Activated CD8-positive, alpha-beta T cell treated with anti-CD3 and anti-CD28 coated beads for 36 hours (primary cell): ENCODE measurements at places on chromosomes 6 and 20. TPM values are rescaled to one million over a fixed set of nuclear protein-coding genes. Genes with fewer than 3 reads are reported as not detected.
A peak's percentile ranks its signal among the peaks of the same experiment; 100 is the strongest.

DNA sequence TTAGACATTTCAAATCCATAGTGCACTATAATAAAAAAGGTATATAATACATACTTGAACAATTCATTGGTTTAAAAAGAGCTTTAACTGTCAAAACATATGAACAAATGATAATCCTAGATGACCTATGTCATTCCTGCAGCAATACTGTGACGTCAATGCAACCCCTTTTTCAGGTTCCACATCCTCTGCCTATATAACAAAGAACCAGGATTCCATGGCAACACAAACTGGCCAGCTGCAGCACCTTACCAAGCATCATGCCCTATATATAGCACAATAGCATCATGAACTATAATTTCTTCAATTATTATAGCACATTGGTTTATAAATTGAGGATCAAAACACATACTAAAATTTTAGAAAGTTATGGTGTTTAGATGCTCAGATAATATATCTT is 578 bp upstream of the PTCHD4 start:
- H3K36me3 ChIP-seq: no peaks in the 10 kb centered on the region
- no peak overlapping the region for H3K4me3 ChIP-seq
- H3K4me1 ChIP-seq: no peaks in the 10 kb centered on the region
- no peak for DNase-seq

Gene DYNLT2
- total RNA-seq: 2.2 TPM

Gene FOXC1
- not detected for total RNA-seq

GRCh38 chr6:35454391-35455110 is 2.4 kb downstream of the FANCE start:
- no peak overlapping the region for H3K27ac ChIP-seq
- H3K36me3 ChIP-seq: peaks cover 30% of the 10 kb centered on the region
- no peak for DNase-seq
- peak overlapping the region; percentile 74 for H3K4me3 ChIP-seq
- H3K4me1 ChIP-seq: peaks cover 34% of the 10 kb centered on the region

DNA sequence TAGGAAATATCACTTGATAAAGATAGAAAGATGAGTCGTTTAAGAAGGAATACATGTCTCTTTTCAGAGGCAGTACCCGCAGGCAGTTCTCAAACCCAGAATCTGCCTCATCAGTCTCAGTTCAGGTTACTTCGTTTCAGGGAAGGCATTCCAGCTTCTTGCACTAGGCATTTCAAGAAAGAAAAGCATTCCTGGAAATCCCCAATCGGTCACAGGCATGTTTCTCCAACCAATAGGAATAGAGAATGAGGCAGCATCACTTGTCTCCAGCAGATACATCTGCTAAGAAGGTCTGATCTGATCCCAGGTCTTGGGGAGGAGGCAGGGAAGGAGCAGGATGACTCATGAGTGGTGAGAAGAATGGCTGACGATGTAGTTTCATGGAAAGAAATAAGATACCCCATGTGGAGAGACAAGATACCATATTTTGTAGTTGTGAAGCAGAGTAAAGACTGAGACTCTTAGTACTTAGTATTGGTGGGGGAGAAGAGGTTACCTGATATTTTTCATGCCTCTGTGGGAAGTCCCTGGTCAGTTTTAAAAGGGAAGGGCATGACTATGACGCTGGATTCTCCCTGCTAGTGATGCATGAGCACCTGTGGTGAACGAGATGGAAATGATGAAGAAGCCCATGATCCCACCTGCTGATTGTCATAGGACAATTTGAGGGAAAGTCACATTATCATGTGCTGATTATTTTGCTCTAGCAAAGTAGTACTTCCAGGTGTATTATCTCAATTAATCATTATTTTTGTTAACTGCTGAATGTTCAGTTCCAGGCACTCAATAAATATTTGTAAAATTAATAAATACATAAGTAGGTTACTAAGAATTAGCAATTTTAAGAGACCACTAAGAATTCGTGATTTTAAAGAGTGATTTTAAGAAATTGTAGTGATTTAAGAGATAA is 20.3 kb upstream of the HLA-DRB1 start:
- no peaks in the 10 kb centered on the region for H3K36me3 ChIP-seq
- H3K27me3 ChIP-seq: peaks cover 3% of the 10 kb centered on the region
- peak; percentile 66 for DNase-seq
- peaks cover 12% of the 10 kb centered on the region for H3K4me1 ChIP-seq

DNA sequence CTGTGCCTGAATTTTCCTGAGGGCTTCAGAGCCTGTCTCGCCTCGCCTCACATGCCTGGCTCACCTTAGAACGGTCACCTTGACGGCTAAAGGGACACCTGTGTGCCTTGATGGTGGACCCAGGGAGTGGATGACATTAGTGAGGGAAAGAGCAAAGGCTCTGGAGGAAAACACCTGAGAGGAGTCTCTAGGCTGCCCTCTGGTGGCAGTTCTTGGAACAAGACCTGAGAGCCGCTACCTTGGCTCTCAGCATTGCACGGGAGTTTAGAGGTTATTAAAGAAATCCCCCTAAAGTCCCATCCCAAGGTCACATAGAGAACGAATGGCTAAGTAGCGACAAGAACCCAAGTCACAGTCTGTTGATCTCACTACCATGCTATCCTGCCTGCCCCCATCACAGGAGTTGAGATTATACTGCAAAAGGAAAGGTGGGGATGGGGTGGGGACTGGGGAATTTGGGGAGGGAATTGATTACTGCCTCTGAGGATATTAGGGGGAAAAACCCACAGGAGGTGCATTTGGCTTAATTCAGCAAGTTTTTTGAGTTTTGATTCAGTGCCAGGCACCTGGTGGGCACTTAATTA is 7.9 kb upstream of the CDSN start:
- peaks cover 2% of the 10 kb centered on the region for H3K27me3 ChIP-seq
- peaks cover 2% of the 10 kb centered on the region for H3K4me1 ChIP-seq
- DNase-seq: peak; percentile 88
- H3K27ac ChIP-seq: no peak overlapping the region
- no peaks in the 10 kb centered on the region for H3K36me3 ChIP-seq

Gene TP53TG5
- not detected for total RNA-seq

DNA sequence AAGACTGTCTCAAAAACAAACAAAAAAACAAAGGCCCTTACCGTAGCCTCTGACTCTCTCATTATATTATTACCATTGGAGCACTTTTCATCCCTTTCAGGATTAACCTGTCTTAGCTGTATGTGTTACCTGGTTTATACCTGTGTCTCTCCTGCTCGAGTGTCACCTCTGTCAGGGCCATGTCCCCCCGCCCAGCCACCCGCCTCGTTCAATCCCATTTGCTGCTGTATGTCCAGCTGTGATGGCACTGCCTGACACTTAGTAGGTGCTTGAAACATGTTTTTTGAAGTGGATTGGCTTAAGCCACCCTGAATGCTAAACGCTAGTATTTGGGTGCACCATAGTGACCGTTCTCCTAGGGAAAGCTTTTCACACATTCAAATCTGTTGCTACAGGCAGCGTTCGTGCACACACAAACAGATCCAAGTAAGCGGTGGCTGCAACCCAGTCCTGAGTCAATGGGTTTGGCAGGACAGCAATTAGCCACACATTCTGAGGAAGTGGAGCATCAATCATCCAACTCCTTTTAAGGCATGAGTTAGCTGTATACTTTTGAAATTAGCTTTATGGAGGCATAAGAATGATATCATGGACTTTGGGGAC is 98.9 kb upstream of the ZNF217 start:
- H3K36me3 ChIP-seq: no peaks in the 10 kb centered on the region
- H3K27me3 ChIP-seq: no peaks in the 10 kb centered on the region
- peak overlapping the region; percentile 64 for H3K27ac ChIP-seq
- no peak for DNase-seq

Gene DCBLD1
- total RNA-seq: 2.2 TPM

Gene SH3BGRL2
- 0.54 TPM for total RNA-seq

- no peaks in the 10 kb centered on the region for H3K27me3 ChIP-seq
- no peaks in the 10 kb centered on the region for H3K36me3 ChIP-seq
- H3K4me3 ChIP-seq: no peak overlapping the region
- H3K27ac ChIP-seq: no peak overlapping the region
These were observed 45.3 kb downstream of the NINL start for GRCh38 chr20:25539742-25540672.

DNA sequence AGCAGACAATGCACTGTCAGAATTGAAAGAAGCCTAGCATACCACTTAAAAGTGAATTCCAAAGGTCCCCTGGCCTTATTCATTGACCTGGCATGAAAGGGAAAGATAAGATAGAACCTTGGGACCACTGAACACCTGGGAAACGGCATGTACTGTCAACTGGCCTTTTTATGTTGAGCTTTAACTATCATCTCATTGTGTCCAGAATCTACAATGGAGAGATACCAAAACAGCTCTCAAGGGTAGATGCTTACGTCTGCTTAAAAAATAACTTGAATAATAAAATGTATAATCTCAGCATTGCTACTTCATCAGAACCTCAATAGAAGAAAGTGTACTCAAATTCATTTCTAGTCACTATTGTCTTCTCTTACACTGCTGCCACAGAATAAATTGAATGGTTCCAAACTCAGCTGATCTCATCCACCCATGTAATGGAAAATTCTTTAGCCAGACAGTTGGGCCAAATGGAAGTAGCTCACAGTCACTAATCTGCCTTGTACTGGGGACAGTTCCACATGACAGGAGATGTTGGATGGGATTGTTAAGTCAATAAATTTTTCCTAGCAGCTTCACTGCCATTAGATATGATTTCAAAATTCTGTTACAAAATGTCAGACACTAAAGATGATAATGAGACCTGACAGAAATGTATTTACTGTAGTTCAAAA is 93.8 kb downstream of the MLIP start:
- no peaks in the 10 kb centered on the region for H3K36me3 ChIP-seq
- H3K4me3 ChIP-seq: no peak overlapping the region
- no peak for DNase-seq
- H3K27me3 ChIP-seq: no peaks in the 10 kb centered on the region

- peaks cover 47% of the 10 kb centered on the region for H3K4me1 ChIP-seq
- H3K27ac ChIP-seq: no peak overlapping the region
- no peak for DNase-seq
- H3K27me3 ChIP-seq: no peaks in the 10 kb centered on the region
- H3K4me3 ChIP-seq: no peak overlapping the region
- H3K36me3 ChIP-seq: no peaks in the 10 kb centered on the region
These were observed 8.1 kb upstream of the SERPINB9 start for GRCh38 chr6:2911171-2911570.

Gene ARMC12
- total RNA-seq: 1.1 TPM

Gene C20orf144
- 0.36 TPM for total RNA-seq

Gene PACRG
- total RNA-seq: not detected

GRCh38 chr6:42281570-42281969 is 63.9 kb upstream of the MRPS10 start:
- H3K4me3 ChIP-seq: no peak overlapping the region
- peaks cover 1% of the 10 kb centered on the region for H3K36me3 ChIP-seq
- peak; percentile 63 for DNase-seq
- H3K27ac ChIP-seq: peak overlapping the region; percentile 46

Gene EYS
- total RNA-seq: not detected

Gene ADAM33
- not detected for total RNA-seq

Gene TCP11
- total RNA-seq: not detected

Gene MEP1A
- total RNA-seq: not detected

- H3K4me3 ChIP-seq: no peak overlapping the region
- no peak for DNase-seq
- no peaks in the 10 kb centered on the region for H3K27me3 ChIP-seq
These were observed 262.3 kb downstream of the CDH4 start for GRCh38 chr20:61514396-61514795.

- no peaks in the 10 kb centered on the region for H3K4me1 ChIP-seq
- no peak overlapping the region for H3K4me3 ChIP-seq
- H3K27me3 ChIP-seq: no peaks in the 10 kb centered on the region
- no peaks in the 10 kb centered on the region for H3K36me3 ChIP-seq
These were observed 57.6 kb downstream of the PLCB4 start for GRCh38 chr20:9126527-9126926.

Gene SCGN
- not detected for total RNA-seq

DNA sequence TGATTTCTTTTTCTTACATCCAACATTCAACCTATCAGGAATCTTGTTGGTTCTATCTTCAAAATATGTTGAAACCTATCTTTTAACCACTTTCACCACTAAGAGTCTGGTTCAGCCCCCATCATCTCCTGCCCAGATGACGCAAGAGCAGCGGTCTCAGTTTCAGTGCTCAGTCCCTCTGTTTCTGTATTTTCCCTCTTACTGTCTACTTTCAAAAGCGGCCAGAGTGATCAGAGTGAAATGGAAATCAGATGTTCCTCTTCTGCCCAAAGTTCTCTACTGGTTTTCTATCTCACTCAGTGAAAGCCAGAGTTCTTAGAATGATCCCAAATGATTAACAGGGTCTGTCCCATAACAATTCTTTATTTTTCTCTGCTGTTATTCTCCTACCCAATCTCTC is 147.9 kb upstream of the PDE7B start:
- peak overlapping the region; percentile 22 for H3K27ac ChIP-seq
- H3K4me1 ChIP-seq: peaks cover 20% of the 10 kb centered on the region
- DNase-seq: peak; percentile 47

DNA sequence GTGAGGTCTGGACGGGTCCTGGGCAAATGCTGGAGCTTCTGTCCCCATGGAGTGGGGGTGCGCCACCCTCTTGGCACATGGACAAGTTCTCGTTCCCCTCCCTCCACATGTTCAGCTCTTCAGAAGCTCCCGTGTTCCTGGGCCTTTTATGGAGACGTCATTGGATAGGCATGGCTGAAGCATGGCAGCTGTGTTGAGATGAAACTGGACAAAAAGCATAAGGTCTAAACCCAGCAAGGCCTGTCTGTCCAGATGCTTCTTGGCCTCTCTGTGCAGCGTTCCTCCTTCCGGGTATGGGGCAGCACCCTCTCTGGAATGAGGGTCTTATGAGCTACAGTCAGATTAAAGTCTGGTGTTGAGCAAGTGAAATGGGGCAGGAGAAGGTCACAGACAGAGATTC is 26.8 kb downstream of the TBC1D20 start:
- H3K4me1 ChIP-seq: peaks cover 93% of the 10 kb centered on the region
- no peak overlapping the region for H3K4me3 ChIP-seq
- no peaks in the 10 kb centered on the region for H3K27me3 ChIP-seq
- peaks cover 84% of the 10 kb centered on the region for H3K36me3 ChIP-seq
- no peak overlapping the region for H3K27ac ChIP-seq

Gene TINAG
- total RNA-seq: not detected

DNA sequence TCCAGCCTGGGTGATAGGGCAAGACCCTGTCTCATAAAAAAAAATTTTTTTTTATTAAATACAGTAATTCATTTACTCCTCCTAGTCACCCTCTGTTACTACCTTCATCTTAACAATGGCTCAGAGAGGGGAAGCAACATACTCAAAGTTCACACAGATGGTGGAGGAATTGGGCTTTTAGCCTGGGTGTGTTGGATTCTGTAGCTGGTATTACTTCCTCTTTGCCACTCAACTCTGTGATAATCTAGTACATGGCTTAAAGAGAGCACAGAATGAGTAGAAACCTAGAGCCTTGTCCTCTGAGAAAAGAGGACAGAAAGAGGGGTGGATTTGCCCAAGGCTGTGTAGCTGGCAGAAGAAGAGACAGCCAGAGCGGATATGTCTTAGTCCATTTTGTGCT is 96.6 kb downstream of the DLGAP4 start:
- H3K27me3 ChIP-seq: peaks cover 20% of the 10 kb centered on the region
- H3K4me3 ChIP-seq: no peak overlapping the region
- H3K4me1 ChIP-seq: no peaks in the 10 kb centered on the region
- H3K36me3 ChIP-seq: no peaks in the 10 kb centered on the region
- DNase-seq: no peak
- H3K27ac ChIP-seq: no peak overlapping the region

Gene ZNF335
- 28.8 TPM for total RNA-seq
